ENCODE measurements at places on chromosomes 6 and 20.

DNA sequence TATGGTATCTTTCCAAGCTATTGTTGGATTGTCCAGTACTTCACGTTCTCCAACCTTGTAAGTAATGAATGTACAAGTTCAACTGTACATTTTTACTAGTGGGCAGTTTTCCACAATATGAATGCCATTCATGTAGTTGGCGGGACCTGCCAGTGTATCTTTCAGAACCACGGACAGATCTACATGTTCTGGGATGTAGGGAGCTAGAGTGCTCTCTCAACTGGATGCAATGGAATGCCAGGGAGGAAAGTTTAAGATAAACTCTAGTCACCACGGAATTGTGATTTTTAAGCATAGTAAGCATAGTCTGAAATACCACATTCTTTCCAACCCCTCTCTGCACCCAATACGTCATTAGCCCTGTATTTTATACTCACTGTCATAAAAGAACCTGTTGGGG is 21.5 kb upstream of the HLA-C start:
- DNase-seq: no peak

- no peak for DNase-seq
Observed at GRCh38 chr6:110654096-110654820, 161.0 kb downstream of the CDK19 start.

DNA sequence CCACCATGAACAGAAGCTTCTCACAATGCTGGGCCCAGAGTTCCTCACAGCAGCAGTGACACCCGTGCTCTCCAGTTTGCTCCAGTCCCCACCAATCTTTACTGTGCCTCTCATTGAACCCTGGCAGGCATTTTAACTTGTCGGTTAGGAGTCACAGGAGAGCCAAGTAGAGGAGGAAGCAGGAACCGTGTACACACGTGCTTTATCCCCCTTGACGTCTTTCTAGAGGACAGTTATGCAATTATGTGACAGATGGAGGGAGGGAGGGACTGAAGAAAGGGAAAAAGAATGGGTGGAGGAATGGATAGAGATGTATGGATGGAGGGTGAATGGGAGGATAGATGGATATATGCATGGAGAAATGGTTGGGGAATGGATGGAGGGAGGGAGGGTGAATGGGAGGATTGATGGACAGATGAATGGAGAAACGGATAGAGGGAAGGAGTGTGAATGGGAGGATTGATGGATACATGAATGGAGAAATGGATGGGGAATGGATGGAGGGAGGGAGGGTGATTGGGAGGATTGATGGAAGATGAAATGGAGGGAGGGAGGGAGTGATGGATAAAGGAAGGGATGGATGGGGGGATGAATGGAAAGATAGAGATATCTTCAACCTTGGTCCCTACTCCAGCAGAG is 26.0 kb downstream of the RBM38 start:
- DNase-seq: no peak

DNA sequence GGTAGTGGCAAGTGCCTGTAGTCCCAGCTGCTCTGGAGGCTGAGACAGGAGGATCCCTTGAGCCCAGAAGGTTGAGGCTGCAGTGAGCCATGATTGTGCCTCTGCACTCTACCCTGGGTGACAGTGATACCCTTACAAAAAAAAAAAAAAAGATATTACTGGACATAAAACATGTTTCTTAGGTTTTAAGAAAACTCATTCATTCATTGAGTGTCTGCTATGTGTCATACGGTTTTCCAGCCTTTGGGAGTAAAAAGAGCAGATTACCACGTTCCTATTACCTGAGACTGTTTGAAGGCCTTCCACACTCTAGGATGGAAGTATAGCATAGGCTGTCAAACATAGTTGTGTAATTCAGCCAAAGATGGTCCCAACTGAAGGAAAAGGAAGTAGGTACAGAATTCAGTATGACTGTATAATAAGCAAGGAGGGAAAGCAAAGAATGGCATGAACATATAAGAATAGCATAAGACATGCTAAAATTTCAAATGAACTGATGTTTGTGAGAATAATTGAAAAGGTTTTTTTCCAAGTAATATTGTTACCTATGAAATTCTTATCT is 22.0 kb downstream of the STXBP5 start:
- DNase-seq: no peak

GRCh38 chr6:92577077-92577719 is 842.2 kb downstream of the EPHA7 start:
- no peak for DNase-seq

GRCh38 chr6:22471746-22472145 is 97.6 kb upstream of the HDGFL1 start:
- DNase-seq: no peak

DNA sequence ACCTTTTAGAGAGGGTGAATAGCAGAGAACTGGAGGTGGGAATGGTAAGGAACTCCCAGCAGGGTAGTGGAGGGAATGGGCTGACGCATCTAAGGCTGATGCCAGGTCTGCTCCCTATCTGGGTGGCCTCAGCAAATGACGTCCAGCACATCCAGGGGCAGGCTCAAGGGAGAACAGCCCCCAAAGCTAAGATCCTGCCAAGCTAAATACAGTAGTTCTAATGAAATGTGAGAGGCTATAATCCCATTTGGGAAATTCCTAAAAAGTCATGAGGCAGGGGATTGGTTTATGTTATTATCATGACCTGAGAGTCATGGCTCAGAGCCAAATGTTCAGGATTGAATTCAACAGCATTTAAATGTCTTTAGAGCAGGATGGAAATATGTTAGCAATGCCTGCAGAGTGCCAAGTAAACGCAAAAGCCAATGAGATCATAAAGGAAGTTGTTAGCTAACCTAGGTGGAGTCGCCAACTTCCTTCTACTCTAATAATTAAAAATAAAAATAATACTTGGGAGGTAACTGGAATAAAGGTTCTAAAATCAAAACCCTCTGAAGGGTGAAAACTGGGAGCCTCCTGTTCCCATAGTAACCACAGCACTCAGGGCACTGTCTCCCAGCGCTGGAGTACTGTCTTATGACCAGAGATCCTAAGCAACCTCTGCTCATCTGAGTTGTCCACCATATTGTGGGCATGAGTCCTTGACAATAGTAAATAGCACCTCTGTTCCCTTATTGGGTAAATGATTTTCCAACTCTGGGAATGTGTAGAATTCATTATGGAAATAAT is 34.8 kb downstream of the IYD start:
- no peak for DNase-seq

GRCh38 chr20:35837577-35838195 is 65.9 kb downstream of the PHF20 start:
- no peak for DNase-seq

- DNase-seq: no peak
Observed at GRCh38 chr6:73169111-73169510, 56.2 kb downstream of the KHDC1L start.

- no peak for DNase-seq
Observed at GRCh38 chr6:128032042-128032441, 131.2 kb upstream of the THEMIS start.

GRCh38 chr6:43772681-43773049 is 2.7 kb downstream of the VEGFA start:
- DNase-seq: no peak

- no peak for DNase-seq
Observed at GRCh38 chr6:40195428-40196134, 261.3 kb upstream of the MOCS1 start.

DNA sequence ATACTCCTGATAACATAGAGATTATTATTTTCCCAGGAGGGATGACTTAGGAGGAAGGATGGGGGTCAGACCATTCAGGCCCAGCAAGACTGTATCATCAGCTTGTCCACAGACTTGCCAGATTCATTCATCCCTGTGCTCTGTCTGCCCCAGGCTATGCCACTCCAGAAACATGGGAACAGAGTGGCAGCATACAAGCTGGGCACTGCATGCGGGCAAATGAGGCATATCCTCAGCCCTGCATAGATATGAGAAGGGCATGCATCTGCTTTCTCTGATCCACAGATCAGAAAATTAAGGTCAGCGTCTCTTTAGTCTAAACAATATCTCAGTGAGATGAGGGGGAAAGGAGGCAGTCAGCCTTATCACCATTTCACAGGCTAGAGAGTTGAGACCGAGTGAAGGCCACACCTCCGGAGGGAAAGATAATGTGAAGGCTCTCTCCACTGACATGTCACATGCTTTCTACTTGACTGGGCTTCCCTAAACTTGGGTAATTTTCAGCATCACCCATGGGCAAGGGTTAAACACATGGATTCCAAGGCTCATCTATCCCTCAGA is 140.5 kb downstream of the TFAP2B start:
- no peak for DNase-seq

GRCh38 chr6:52399511-52400312 is 20.4 kb upstream of the EFHC1 start:
- no peak for DNase-seq

- no peak for DNase-seq
Observed at GRCh38 chr6:34697904-34698559, 1.5 kb upstream of the ILRUN start.

DNA sequence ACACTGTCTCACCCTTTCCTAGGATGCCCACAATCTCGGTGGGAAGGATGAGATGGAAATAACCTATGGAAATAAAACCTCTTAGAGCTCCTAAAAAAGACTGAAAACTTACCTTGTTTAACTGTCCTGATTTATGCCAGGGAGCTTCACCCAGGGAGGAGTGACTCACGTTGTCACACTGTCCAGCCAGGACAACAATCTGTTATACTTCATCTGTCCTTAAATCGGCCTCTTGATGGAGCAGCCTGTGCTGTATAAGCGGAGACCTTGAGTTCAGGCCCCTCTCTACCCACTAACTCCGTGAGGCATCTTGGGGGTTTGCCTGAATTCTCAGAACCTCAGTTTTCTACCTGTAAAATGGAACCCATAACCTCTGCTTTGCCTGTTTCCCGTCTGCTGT is 9.2 kb upstream of the KIAA1755 start:
- no peak for DNase-seq

- no peak for DNase-seq
Observed at GRCh38 chr6:80145921-80146320, 39.5 kb downstream of the BCKDHB start.

GRCh38 chr20:25011831-25012241 is 19.3 kb upstream of the APMAP start:
- no peak for DNase-seq

DNA sequence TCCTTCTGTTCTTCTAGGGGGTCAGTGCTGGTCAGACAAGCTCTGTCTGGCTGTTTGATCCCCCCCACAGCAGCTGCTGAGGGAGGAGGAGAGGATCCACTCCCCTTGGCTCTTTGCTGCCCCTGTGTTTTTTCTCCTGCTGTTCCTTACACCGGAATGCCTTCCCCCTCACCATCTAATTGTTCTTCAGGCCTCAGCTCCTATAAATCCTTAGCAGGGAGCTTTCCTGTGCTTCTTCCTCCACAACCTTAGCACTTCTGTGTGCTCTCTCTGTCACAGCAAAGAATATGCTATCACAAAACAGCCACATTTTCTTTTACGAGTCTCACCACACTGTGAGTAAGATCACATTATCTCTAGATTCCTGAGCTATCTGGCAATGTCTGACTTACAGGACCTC is 196.6 kb downstream of the OTOR start:
- DNase-seq: no peak

- DNase-seq: no peak
Observed at GRCh38 chr6:139736325-139736906, 362.0 kb upstream of the CITED2 start.

GRCh38 chr6:38477680-38478260 is 162.0 kb downstream of the BTBD9 start:
- no peak for DNase-seq

DNA sequence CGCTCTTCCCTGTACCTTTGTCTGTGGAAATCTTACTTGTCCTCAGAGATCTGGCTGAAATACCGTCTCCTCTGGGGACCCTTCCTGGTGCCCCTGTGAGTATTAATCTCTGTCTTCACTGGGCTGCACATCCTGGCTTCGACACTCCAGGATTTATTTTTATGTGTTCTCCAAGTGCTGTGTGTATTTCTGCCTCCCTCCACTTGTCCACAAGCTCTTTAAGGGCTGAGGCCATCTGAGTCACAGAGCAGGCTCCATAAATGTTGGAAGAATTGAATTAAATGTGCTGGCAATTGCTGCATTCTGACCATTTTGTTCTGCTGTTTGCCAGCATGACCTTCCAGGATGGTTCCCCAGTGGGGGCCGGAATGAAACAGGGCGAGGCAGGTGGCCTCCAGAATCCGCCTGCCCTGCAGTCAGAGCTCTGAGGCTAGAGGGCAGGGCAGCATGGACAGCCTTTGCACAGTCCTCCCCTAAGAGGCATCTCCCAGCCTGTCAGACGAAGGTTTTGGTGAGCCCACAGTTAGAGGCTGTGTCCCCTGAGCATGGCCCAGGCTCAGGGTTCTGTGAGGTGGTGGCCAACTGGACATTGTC is 105.8 kb downstream of the DLGAP4 start:
- DNase-seq: no peak

DNA sequence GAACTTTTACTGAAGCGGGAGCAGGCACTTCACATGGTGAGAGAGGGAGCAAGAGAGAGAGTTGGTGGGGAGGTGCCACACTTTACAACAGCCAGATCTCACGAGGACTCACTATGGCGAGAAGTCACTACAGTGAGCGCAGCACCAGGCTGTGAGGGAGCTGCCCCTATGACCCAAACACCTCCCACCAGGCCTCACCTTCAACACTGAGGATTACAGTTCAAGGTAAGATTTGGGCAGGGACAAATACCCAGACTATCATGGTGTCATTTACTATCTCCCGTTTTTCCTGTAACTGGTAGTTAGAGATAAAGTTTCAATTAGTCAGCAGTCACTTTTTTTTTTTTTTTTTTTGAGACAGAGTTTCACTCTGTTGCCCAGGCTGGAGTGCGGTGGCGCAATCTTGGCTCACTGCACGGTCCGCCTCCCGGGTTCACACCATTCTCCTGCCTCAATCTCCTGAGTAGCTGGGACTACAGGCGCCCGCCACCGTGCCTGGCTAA is 7.8 kb downstream of the RBCK1 start:
- no peak for DNase-seq

DNA sequence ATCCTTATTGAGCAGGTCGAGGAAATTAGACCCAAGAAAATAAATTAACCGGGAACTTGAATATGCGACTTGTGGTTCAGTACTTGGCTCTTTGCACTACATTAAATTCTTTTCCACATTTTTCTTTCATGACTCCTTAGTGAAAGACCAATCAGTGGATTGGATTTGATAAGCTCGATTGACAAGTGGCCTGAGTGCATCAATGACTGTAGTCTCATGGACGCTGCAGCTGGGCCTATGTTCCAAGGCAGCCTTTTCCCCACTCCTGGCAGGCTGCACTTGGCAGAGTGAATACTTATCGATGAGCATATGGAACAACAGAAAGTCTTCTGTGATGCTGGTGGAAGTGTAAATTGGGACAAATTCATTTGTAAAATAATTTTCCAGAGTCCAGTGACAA is 210.8 kb upstream of the EXOC2 start:
- DNase-seq: no peak
